ENCODE measurements at places on chromosomes 16 and 17.
A peak's percentile ranks its signal among the peaks of the same experiment; 100 is the strongest.

DNA sequence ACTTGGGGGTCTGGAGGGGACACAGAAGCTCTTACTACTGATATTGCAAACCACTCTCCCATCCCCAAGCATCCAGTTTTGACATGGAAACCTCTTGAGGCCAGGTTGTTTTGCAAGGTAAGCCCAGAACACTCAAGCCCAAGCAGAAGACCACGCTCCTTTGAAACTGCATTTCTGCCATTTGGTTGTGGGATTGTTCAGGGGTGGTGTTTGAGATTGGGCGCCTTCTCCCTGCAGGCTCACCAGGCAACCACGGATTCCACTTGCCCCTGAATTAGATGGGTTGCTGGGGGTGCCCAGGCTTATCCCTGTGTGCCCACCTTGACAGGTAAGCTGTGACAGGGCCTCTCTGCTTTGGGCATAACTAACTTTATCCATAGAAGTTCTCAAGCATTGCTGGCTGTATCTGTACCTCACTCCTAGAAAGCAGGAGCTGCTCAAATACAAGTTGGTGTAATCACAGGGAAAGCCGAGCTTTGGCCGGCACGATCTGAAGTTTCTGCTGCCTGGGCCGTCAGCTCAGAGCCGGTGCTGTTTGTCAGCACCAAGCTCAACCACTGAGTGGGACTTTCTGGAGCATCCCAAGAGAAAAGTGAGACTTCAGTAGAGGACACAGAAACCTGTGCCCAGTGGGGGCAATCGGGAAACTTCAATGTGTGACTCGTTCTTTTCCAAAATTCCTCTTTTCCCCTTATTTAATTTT lies 93.6 kb downstream of the CYLD start:
- no peak for DNase-seq

- no peak for DNase-seq
Observed at GRCh38 chr17:65718601-65719000, 157.2 kb upstream of the AXIN2 start.

GRCh38 chr16:24062270-24062817 lies 193.8 kb upstream of the CACNG3 start:
- no peak for DNase-seq

GRCh38 chr16:14419817-14420216 lies 210.2 kb downstream of the PARN start:
- no peak for DNase-seq

- no peak for DNase-seq
Observed at GRCh38 chr16:83819361-83819760, 11.6 kb downstream of the HSBP1 start.

- DNase-seq = no peak
Observed at GRCh38 chr17:29193146-29193545, 12.9 kb upstream of the MYO18A start.

DNA sequence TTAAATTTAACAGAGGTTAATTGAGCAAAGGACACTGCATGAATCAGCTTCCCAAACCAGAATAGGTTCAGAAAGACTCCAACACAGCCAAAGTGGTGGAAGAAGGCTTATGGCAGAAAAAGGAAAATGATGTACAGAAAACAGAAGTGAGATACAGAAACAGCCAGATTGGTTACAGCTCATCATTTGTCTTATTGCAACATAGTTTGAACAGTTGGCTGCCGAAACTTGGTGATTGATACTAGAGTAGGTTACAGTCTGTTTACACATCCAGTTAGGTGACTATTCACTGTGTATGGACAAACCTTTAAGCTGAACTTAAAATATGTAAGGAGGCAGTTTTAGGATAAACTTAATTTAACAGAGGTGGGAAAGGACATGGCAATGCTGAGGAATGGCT lies 18.3 kb downstream of the TMEM100 start:
- no peak for DNase-seq

DNA sequence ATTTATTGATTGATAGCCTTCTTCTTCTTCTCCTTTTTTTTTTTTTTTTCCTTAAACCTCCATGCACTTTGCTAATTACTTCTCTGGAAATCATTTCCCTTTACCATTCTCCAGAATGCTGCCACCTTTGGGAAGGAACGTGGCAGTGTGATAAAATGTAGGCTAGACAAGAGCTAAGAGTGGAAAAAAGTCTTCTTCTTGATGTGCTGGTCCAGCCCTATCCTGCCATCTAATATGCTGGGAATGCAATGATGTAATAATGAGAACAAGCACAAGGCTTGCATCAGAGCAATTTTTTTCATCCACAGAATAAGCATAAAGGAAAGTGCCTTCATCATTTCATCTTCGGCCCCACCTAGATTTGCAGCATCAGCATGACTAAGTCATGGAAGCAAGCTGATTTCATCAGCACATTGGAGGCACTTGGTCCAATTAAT lies 128.7 kb upstream of the ZFHX3 start:
- DNase-seq = peak; percentile 90

DNA sequence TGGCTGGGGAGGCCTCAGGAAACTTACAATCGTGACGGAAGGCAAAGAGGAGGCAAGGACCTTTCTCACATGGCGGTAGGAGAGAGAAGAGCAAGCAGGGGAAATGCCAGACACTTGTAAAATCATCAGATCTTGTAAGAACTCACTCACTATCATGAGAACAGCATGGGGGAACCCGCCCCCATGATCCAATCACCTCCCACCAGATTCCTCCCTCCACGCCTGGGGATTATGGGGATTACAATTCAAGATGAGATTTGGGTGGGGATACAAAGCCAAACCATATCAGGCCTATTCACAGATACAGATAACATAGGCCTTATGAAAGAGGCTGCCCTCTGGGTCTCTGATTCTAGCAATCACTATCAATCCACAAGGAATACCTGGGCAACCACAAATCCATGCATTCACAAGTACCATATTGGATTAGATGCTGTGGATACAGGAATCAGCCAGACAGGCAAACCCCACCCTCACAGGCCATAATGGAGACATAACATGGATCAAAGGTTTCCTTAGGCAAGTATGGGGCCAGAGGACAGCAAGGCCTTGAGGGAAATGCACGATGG lies 284.9 kb downstream of the SOX9 start:
- DNase-seq = no peak

DNA sequence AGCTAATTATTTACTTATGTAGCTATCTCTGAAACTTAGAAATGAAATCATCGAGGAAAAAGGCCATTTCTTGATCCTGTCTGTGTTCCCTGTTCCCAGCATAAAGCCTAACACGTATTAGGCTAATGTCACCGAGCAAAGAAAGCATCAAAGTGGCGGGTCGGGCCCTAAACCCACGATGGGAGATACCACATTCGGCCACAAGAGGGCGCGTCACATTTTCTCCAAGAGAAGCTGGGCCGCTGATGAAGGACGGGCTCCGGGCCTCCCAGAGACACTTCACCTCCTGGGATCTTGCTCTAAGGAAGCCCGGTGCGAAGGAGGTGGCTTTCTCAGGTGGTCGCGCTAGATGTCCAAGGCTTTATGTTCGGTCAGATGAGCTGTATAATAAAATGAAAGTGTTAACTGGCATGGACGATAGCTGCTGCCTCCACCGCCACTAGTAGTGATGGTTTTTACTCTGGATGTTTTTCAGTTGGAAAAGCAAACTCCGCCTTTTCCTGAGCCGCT lies 853 bp upstream of the PDK2 start:
- peak; percentile 63 for DNase-seq

GRCh38 chr16:64280317-64280716 lies 841.5 kb downstream of the CDH11 start:
- DNase-seq = no peak

DNA sequence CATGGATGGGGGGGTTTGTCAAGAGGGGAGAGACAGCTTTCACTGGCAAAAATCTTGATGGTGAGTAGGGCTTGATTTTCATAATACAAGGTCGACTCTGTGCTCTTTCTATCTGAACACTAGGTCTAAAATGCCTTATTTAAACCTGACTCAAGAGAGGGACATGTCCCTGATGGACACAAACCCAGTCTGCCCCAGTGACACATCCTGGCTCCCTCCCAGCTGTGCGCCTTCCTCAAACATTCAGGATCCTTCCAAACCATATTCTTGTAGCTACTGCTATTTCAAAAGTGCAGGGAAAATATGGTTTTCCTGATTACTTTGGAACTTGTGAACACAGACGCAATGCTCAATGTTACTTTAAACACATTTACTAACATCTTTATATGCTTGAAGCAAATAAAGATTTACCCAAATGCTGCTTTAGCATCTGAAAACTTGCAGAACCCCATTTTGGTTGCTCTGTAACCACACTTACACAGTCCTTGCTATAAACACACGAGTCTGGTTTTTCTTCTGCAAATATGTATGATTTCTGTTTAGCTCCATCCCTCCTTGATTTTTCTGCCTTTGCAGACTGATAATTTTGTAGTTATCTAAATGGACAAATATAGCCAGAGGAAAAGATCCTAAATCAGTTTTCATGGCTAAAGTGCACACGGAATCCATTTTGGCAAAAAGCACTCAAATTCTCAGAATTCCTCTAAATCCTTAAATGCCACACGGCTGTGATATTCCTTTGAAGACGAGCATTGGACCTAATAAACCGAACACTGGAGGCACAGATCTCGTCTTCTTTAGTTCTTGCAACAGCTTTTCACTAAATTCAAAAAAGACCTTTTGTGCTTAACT lies 499.9 kb upstream of the ZFHX3 start:
- DNase-seq = no peak

- DNase-seq = no peak
Observed at GRCh38 chr17:82831041-82831817, 8.6 kb downstream of the ZNF750 start.

Data from NCI-H226 (cell line).